CD4-positive, alpha-beta T cell treated with Interleukin-2 at 100 ng/mL for 4 hours (primary cell): ENCODE measurements at places on chromosomes 16 and 17.

- DNase-seq, result peak; percentile 84
Observed at GRCh38 chr17:4899341-4900230, at the start of gene C17orf107. Gene C17orf107 (plus strand): TSS chr17:4899536. CDS start chr17:4899763, 227 bp downstream.

GRCh38 chr16:58284469-58284868, 10.4 kb downstream of the PRSS54 start:
- DNase-seq, result no peak

GRCh38 chr16:21617607-21618006, 18.2 kb downstream of the METTL9 start:
- DNase-seq, result no peak

GRCh38 chr17:43402078-43402477, 3.3 kb downstream of the ARL4D start:
- no peak for DNase-seq

- DNase-seq, result no peak
Observed at GRCh38 chr16:86800894-86801293, 222.5 kb downstream of the FOXL1 start.

DNA sequence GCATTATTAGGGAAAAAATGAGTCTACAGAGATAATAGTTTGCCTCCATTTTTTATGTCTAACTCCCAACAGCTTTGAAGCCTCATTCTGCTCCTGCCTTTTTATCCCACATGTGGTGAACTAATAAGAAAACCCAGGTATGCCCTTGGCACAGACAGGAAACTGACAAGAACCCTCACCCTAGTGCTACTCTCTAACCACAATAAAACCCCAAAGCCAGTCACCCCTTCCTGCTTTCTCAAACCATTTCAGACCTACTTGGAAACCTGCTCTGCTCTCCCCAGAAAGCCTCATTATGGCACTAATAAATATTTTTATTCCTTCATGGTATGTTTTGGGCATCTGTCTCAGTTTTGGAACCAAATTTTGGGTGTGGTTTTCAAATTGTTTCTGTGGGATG, 3.9 kb upstream of the MARVELD3 start:
- peak; percentile 19 for DNase-seq

DNA sequence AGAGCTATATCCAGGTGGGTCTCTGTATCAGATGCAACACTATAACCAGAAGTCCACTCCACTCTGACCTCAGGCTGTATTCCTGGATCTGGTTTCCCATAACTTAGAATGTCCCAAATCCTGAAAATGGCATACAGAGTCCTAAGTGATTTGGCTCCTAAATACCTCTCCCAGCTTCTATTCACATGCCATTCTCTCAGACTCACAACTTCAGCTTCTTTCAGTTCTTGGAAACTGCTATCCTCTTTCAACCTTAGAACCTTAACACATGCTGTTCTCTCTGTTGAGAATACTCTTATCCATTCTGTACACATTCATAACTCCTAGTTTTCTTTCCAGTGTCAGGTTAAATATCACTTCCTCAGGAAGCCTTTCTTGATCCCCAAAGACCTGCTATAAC, 132.0 kb downstream of the BRIP1 start:
- no peak for DNase-seq

DNA sequence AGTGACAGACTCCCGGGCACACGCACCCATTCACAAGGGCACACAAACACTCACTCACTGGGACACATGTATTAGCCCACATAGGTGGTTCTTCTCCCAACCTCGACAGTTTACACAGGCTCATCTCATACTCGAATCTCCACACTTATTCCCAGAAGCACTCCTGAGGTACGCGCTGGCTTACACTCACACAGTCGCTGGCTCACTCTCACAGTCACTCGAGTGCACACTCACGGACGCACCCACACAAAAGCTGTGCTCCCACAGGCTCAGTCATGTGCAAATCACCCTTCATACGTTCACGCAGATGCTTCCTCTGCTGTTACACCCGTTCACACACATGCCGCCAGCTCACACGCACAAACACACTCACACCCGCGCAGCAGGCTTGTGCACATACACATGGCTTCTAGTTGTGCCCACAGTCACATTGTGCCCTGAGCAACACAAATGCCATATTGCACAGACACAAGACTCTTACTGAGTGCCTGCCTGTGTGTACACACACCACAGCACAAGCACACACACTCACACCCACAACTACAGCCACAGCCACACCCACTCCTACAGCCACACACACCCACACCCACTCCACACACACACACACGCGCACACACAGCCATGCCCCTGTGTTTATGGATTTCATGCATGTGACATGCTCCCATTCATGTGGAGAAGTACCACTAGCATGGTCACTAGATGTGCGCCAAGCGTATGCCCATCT, 8.4 kb upstream of the PRR29 start:
- no peak for DNase-seq

GRCh38 chr16:20216591-20217217, 110.6 kb downstream of the GP2 start:
- DNase-seq, result no peak

DNA sequence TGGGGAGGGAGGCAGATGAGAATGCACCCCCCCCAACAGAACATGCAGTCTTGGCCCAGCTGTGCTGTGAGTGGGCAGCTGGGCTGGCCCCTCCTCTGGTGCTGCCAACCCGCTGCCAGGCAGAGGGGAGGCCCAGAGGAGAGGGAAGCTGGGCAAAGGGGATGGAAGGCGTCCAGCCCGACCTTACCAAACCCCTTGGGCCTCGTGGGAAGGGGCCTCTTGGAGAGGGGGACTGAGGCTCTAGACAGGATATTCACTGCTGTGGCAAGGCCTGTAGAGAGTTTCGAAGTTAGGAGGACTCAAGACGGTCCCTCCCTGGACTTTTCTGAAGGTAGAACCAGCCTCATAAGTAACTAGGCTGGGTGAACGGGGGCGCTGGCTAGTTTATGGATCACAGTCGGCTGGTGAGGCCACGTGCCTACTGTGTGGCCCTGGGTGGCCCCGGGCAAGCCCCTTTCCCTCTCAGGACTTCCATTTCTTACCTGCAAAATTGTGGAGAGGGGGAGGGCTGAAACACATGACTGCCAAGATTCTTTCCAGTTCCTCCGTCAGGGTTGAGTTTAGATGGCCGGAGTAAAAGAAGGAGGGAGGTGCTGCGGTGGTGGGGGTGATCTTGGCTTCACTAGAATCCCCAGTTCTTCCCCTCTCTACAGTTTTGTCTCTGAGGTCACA, 857 bp upstream of the STAT5A start:
- peak; percentile 50 for DNase-seq

DNA sequence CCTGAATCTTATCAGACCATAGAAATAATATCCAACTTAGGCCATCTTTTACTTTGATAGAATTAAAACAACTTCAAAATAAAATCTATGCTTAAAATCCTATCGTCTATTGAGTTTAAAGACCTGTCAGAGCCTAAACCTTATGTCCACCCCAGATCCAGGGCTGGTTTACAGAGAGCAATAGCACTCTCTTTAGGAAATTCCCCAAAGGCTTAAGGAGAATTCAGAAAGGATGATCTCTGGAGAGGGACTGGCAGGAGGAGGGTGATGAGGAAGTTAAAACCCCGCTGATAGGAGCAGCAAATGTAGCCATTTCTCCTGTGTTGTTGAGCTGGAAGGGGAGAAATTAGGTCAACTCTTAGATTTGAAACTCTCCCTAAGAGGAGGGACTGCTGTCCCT, 175.3 kb downstream of the HS3ST4 start:
- DNase-seq, result no peak
